ENCODE measurements at places on chromosomes 3 and 15. TPM values are rescaled to one million over a fixed set of nuclear protein-coding genes. Genes with fewer than 3 reads are reported as not detected.

GOLGA8T gene
- not detected for total RNA-seq

RARB gene
- total RNA-seq: 44.8 TPM

SLC6A1 gene
- total RNA-seq: not detected

SLC12A8 gene
- total RNA-seq: 6.9 TPM

BNC1 gene
- 11.3 TPM for total RNA-seq

CFAP91 gene
- 0.77 TPM for total RNA-seq

TMEM266 gene
- total RNA-seq: not detected

CHRM5 gene
- 0.75 TPM for total RNA-seq

UCN2 gene
- total RNA-seq: 1.2 TPM

UACA gene
- total RNA-seq: 152 TPM

GPR149 gene
- not detected for total RNA-seq

TRH gene
- not detected for total RNA-seq

TIMP4 gene
- total RNA-seq: 5.1 TPM

ERICH6 gene
- total RNA-seq: not detected

USP13 gene
- 21.5 TPM for total RNA-seq

TM6SF1 gene
- 0.62 TPM for total RNA-seq

MED12L gene
- total RNA-seq: 0.25 TPM

PP2D1 gene
- total RNA-seq: not detected

CCR3 gene
- not detected for total RNA-seq

SCAANT1 gene
- total RNA-seq: not detected

LRRC2 gene
- total RNA-seq: 7.4 TPM

GASK1A gene
- total RNA-seq: 2.2 TPM

B3GNT5 gene
- 9.8 TPM for total RNA-seq

ZNF80 gene
- not detected for total RNA-seq

TTLL13 gene
- not detected for total RNA-seq

All from uterine smooth muscle cell (primary cell).